Left cardiac atrium (tissue), 4 donors: ENCODE measurements at places on chromosomes 12 and 14.

DNA sequence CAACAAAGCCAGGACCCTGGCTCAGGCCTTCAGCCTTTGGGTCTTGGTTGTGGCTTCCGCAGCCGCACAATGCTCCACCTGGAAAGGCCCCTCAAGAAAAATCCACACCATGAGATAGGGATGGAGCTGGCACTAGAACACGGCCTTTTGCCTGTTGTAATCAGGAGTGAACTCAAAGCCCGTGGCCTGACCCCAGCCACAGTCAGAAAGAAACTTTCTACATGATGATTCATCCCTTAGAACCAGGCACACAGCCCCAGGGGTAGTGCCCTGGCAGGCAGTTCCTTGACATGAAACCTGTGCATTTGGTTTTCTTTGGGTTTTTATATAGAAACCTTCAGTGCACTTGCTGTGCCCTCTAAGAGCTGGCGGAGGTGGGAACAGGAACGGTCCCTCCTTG is 5.1 kb downstream of the CLMN start:
- no peak for DNase-seq

DNA sequence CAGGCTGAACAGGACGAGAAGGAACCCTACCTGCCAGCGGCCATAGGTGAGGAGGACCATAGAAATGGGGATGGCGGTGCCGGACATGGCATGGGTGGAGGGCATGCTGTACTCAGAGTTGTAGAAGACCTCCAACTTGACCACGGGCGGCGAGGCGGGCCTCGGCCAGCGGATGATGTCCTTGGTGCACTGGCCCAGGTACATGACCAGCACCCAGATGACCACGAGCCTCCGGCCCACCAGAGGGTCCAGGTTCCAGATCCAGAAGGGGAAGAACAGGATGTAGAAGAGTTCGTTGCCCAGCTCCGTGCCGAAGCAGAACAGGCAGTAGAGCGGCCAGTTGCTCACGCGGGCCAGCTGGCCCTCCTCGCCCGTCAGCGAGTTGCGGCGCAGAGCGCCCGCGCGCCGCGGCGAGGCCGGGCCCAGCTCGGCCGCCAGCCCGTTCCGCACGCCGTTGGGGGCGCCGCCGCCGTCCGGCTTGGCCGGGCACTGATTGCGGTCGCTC is 582 bp downstream of the SGPP1 start:
- DNase-seq, result peak; percentile 55

GRCh38 chr14:39091716-39092115 is 11.3 kb downstream of the SEC23A start:
- DNase-seq, result no peak

DNA sequence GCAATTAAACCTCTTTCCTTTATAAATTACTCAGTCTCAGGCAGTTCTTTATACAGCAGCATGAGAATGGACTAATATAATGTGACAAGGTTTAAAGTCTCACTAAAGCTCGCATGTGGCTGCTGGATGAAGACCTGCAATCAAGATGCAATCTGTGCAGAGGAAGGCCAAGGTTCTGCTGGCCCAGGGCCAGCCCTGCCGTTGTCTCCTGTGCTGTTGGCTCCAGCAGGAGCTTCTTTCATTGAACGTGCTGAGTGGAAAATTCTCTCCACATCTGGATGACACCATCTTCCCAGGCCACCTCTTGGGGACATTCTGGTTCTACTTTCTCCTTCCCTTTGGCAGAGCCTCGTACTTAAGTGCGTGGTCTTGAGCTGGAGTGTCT is 742.2 kb downstream of the VRK1 start:
- no peak for DNase-seq

DNA sequence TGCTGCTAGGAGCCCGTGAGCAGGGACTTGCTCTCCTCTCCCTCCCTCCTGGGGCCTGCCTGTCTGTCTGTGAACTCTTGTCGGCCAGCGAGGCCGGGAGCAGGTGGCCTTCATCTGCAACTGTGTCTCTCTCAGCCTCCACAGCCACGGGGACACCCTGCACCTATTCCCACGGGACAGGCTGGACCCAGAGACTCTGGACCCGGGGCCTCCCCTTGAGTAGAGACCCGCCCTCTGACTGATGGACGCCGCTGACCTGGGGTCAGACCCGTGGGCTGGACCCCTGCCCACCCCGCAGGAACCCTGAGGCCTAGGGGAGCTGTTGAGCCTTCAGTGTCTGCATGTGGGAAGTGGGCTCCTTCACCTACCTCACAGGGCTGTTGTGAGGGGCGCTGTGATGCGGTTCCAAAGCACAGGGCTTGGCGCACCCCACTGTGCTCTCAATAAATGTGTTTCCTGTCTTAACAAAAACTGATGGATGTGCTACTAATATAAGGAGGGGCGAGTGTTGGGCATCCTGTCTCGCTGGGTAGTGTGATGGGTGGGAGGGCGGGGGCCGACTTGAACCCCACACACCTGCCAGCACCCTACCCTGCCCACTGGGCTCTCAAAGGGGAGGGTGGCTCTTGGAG is 34.8 kb downstream of the MEG3 start:
- no peak for DNase-seq

DNA sequence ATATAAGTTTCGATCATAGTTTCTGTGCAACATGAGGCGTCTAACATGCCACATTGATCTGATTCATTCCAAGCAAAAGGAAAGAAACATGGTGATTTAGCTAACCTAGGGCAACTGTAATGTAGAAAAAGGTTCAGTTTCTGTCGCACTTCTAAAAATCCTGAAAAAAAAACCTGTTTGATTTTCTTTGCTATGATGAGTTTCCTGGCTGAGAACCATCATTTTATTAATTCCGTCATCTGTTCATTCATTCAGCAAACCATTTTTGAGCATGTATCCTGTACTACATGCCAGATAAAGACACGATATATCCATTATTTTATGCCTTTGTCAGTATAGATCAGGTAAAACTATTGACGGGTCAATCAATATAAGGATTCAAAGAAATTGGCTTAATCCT is 932.6 kb downstream of the GALC start:
- no peak for DNase-seq

DNA sequence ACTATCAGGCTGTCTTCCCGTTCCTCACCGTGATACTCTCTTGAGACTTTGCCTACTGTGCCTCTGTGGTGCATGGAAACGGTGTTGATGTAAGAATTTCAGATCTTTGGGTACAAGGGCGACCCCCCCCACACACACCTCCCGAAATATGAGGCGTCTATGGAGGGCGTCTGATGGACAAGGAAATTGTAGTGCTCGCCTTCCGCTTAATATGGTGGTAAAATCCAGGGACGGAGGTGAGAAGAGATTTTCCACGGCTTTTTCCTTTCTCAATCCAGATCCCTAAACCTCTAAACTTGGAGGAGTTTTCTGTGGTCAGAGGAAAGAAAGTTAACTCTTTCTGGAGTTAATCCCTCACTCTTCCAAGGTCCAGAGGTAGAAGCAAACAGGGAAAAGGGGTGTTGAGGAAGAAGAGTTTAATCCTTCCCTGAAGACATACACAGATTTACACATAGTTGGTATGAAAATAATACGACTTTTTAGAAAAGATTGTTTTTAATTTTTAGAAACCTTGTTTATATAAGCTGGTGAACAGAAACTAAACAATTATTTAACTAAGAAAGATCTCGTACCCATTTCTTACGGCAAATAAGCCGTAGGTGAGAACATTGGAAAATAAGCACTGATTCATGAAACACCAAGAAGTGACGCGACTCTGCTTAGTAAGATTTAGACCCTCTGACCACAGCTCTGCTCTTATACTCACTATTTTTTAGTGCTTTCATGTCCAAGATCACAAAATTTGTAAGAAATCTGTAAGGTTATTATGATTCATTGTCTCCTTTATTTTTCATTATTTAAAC is 23.1 kb upstream of the RNASE12 start:
- DNase-seq, result no peak

DNA sequence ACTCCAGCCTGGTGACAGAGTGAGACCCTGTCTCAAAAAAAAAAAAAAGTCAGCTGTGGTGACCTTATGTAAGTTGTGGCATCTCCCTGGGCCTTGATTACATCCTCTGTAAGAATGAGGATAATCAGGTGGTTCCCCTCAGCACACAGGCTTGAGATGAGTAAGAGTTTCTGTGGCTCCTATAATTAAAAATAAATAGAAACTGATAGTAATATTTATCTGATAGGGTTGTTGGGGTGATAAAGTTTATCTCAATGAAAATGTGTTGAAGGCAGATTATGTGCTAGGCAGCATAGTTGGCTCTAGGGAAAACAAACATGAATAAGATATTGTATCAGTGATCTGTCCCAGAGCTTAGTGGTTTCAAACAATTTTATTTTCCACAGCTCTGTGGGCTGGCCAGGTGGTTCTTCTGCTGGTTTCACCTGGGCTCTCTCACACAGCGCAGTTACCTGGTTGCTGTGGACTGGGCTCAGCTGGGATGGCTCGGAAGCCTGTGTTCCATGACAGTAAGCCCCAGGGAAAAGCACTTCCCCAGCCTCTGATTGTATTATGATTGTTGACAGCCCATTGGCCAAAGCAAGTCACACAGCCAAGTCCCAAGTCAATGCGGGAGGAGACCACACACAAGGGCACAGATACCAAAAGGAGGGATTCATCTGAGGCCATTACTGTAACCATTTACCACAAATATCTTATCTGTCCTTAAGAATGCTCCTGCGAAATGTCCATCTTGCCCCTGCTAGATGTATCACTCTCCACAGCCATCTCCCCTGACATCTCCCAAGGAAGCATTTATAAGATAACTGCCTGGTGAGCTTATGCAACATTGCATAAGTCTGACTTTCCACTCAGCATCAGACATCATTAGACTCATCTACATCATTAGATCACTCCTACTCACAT is 151.7 kb downstream of the NUAK1 start:
- no peak for DNase-seq

GRCh38 chr14:29712601-29713000 is 215.0 kb downstream of the PRKD1 start:
- DNase-seq, result no peak

DNA sequence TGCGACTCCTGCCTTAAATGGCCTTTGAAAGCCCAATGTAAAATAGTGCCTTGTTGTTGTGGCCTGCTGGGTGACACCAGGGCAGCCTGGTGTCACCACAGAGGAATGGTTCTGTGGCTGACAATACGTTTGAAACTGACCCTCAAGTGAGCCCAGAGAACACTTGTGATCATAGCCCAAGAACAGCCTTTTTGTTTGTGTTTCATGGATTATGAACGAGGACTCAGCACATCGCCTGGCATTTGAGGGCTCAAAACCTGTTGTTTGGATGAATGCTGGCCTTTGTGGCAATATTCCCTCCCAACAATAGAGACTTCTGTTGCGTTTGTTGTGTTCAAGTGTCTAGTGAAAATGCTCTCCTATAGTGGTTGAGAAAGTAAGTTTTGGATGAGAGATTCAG is 48.5 kb downstream of the TSPAN9 start:
- no peak for DNase-seq

- no peak for DNase-seq
Measured at GRCh38 chr14:89624500-89625156, 207.6 kb upstream of the FOXN3 start.

DNA sequence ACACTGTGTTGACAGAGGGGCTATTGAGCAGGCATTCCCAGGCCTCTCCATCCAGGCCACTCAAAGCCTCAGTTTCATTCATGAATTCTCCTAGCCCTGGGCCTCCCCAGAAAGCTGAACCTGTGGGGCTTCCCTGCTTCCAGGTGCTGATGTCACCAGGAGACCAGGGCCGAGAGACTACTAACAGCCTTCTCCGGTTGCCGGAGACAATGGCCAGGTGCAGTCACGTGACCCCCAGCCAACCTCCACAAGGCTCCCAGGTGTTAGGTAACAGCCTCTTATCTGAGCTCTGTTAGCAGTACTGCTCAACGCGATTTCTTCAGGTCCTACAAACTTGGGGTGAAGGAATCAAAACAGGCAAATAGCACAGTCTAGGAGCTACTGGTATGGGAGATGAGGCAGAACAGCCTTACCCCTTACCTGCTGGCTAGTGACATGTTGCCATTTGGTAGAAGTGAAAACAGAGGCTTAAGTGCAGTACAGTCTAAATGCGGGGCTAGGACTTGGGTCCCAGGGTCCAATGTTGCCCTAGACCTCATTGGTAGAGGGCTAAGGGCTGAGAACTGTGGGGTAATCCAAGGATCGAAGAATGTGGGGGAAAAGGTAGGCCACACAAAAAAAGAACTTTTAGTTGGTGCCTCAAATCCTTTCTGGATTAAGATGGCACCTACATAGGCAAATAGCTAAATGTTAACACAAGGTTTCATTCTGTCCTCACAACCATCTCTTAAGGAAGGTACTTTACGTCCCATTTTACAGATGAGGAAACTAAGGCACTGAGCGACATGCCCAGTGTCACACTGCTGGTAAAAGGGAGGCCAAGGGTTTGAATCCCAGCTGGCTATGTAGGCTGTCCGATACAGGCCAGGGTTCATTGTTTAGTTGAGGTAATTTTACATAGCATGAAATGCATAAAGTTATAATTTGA is 3.8 kb downstream of the CCDC88C start:
- DNase-seq, result no peak

- no peak for DNase-seq
Measured at GRCh38 chr12:28079539-28079938, 107.0 kb upstream of the PTHLH start.

DNA sequence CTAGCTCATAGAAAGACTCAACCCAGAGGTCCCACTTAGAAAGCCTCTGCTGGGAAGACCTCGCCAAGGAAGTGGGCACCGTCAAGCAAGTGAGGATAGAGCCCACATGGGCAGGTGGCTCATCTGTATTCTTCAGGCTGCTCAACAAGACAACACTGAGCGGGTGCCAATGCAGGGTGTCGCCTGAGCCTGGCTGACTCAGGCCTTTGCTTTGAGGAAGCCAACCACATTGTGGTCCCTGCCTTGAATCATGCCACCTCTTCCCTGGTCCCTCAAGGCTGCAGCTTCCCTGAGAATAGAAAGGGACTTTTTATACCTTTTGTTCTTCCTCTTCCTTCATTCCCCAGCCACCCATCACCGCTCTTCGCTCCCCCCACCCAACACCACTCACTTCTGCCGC is 2.1 kb upstream of the RNASE13 start:
- no peak for DNase-seq

- DNase-seq, result no peak
Measured at GRCh38 chr12:68978678-68979077, 45.7 kb upstream of the CPM start.

DNA sequence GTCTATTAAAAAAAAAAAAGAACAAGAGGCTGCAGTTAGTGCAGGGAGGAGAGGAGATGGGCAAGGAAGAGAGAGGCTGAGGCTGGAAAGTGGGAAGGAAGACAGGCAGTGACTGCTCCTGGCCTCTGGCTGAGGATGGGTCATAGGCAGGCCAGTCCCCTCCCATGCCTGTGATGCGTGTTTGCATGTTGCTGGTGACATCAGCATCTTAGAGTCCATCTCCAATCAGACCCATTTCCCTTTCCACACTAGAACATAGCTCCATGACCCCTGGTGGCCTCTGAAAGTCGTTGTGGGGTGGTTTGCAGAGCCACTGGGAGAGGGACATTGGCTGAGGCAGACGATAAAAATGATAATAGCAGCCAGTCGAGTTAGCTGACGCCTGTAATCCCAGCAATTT is 132.9 kb downstream of the PTPN11 start:
- no peak for DNase-seq

GRCh38 chr12:111196532-111196931 is 172.4 kb downstream of the PHETA1 start:
- DNase-seq, result no peak

DNA sequence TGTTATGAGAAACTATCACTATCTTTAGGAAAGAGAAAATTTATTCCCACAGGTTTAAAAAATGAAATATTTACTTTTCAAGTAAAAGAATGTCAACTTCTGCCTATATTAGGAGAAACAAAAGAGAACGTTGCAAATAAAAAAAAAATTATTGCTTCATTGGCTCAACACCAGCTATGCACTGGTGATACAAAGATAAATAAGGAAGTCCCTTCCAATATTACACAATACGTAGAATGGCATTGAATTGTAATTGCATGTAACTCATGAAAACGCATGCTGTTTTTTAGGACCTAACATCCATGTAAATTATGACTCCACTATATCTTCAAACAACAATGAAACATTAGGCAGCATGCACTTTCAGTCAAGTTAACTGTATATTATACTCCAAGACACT is 56.4 kb upstream of the RERGL start:
- DNase-seq, result no peak
